Stimulated activated CD4-positive, alpha-beta T cell treated with anti-CD3 and anti-CD28 coated beads, Interleukin-15, amount 100 ng/mL, for 48 hours (primary cell): ENCODE measurements at places on chromosomes 11 and 22.
A peak's percentile ranks its signal among the peaks of the same experiment; 100 is the strongest.

DNA sequence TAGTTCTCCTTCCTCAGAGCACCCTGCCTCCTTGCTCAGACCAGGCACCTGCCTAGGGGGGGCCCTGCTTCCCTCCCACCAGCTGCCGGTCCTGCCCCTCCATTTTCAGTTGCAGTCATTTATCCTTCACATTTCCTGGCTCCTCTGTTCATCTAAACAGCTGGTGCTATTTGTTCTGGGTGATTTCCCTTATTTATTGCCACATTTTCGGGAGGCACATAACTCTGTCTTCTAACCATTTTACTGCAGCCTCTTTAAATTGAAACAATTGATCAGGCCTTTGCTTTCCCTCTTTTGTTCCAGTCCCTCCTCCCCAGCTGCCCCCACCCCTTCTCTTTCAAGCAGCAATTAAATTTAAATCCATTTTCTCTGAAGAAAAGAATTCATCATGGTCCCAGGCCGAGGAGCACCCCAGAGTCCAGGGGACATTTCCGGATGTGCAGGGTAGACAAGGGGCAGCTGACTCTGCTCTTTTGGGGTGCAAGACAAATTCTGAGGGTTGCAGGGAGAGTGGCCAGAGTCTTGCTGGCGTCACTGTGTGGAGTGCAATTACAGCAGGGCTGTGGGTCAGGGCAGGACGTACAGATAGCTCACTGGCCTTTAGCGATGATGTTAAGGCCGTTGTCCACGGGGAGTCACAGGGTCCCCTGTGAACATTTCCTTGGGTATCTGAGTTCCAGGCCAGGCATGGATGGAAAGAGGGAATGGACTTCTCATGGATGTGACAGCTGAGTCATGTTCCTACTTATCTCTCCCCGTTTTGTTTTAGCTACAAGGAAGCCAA, 476.4 kb downstream of the TBC1D22A start:
- no peak for DNase-seq

DNA sequence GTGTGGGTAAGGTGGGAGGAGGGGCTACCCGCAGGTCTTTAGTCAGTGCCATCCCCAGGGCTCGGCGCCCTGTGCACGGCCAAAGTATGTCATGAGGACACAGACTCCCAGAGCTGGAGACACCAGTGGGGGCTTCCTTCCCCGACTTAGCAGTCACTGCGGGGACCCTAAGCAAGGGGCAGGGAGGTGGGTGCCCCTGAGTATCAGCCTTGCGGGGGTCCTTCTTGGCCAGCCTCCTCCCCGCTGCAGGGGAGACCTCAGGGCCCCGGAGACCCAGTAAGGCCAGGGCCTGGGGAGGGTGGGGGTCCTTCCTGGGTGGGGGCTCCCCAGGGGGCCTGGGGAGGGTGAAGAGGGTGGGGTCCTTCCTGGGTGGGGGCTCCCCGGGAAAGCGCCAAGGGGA, 673.8 kb downstream of the BRD1 start:
- no peak for DNase-seq

- DNase-seq: no peak
Measured at GRCh38 chr22:50739279-50739691, 1.3 kb downstream of the ACR start.

DNA sequence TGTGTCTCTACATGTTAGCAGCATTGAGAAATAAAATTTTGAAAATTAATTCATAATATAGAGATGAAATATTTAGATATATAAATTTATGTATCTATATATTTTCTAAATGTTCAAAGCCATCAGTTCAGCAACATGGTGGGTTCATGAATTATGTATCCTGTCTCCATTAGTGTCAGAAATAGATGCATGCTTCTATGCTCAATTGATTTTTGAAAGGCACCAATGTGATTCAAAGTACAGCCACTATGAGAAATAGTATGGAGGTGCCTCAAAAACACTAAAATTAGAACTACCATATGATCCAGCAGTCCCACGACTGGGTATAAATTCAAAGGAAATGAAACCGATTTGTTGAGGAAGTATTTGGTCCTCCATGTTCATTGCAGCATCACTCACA, 128.6 kb upstream of the SYN3 start:
- DNase-seq: no peak

DNA sequence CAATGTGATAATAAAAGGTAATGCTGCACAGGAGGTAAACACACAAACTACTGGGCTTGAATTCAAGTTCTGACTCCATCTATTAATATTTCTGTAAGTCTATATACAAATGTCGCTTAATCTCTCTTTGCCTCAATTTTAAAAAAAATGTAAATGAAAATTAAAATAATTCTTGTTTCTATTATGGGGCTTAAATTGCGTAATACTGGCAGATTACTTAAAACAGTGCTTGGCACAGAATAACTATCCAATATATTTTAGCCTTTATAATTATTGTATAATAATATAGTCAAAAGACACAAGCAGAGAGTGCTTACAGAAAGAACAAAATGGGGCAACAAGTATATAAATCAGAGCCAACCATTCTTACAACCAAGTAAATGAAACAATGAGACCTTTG, 489.1 kb downstream of the CNTN5 start:
- no peak for DNase-seq

- DNase-seq: no peak
Measured at GRCh38 chr11:73804712-73805111, 17.0 kb downstream of the MRPL48 start.

DNA sequence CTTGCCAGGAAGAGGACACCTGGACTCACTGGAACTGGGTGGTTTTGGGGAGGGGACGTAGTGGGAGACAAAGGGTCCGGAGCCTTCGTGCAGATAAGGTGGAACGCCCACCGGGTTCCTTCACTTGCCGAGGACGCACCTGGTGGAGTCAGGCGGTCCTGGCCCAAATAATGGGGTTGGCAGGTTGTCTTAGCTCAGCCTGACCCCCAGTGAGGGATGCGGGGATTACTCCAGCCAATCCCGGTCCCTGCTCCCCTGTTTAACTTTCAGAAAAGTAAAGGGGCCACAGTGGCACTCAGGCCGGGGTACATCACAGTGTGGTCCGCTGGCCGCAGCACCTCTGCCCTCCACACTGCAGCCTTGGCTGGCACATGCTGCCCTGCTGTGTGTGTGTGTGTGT, 18.0 kb downstream of the A4GALT start:
- no peak for DNase-seq

GRCh38 chr11:2772544-2773031, 72.8 kb upstream of the KCNQ1OT1 start:
- peak; percentile 43 for DNase-seq

- no peak for DNase-seq
Measured at GRCh38 chr11:69638941-69639681, 1.8 kb upstream of the CCND1 start.

DNA sequence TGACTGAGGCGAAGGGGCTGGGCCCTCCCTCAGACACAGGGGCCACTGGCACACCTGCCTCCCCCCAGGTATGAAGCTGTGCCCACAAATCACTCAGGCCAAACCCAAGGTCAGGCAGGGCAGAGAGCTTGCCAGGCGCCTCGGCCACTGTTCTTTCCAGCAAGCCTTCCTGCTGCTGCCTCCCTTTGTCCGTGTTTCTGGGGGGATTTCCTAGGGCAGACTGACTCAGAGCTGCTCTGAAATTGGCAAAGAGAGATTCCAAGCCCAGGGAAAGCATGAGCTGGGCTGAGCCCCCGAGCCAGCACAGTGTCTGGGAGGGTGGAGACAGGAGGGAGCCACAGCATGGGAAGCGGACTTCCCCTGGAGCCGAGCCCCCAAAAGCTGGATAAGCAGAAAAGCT, 33.2 kb downstream of the PPP2R1B start:
- no peak for DNase-seq

DNA sequence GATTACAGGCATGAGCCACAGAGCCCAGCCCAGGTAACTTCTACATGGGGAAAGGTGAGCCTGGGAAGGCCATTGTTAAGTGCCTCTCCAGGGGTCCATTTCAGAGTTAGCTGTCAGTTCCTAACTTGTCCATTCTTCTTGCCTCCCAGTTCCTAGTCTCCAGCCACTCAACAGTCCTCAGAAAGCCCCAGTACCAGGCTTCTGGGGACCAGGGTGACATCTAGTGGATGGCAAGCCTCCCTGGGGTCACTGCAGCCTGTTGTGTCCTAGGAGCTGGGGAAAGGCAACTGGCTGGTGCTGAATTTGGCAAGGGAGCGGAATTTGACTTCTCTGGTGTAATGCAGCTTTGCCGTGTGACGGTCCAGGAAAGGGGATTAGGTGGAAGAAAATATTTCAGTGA, 2.1 kb downstream of the LGALS12 start:
- no peak for DNase-seq

- DNase-seq: no peak
Measured at GRCh38 chr22:47692811-47693210, 930.4 kb downstream of the TBC1D22A start.

- no peak for DNase-seq
Measured at GRCh38 chr11:99571094-99571493, 550.3 kb downstream of the CNTN5 start.

DNA sequence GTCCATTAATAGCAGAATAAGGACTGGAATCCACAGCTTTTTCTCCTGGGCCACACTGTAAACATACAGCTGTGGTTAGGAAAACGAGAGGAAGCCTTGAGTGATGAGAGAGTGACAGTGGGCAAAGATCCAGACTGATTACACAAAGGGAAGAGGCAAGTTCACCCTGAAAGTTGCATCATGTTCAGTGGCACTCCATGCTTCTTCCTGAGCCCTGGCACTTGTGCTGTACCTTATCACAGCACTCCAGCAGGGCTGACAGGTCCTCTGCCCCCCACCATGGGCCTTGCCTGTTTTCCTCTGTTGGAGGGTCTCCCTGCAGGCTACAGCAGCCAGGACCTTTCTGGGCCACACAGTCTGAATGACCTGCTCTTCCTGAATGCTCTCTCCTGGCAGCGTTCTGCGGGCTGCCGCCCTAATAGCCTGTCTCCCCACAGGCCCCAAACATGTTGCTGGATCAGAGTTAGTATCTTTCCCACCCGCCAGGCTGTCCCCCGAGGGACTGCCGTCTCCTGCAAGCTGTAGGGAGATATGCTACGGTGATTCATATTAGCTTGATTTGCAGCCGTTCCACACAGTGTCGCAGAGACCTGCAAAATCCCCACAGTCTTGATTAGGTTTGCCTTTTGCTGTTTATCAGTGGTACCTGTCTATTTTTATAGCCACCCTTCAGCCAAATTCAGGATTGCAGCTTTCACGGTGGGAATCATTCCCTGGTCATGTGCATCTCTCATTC, 60.2 kb downstream of the NTM start:
- DNase-seq: no peak

DNA sequence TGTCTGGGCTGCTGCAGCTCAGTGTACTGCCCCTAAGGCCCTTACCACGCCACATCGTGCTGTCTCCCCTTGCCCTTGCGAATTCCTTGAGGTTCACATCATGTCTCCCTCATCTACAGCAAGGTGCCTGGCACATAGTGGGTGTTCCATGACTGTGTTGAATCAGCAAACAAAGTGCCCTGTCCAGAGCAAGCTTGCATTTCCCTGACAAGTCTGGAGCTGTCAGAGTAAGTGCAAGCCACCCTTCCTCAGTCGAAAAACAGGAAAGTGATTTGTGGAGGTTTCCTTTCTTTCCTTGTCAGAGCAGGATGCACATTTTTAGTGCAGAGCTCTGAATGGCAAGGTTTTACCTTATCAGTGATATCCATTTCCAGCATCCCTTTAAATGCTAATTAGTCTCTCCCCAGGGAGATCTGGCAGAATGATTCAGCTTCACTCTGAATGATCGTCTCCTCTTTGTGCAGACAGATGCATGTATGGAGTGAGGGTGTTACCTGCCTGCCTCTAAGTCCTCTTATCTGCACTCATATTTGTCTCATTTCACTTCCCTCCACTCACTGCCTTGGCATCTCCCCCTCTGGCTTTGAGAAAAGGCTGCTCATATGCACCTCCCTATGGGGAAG, 331.2 kb downstream of the TMEM135 start:
- no peak for DNase-seq

GRCh38 chr11:11416917-11417316, 63.9 kb upstream of the CSNK2A3 start:
- DNase-seq: no peak

DNA sequence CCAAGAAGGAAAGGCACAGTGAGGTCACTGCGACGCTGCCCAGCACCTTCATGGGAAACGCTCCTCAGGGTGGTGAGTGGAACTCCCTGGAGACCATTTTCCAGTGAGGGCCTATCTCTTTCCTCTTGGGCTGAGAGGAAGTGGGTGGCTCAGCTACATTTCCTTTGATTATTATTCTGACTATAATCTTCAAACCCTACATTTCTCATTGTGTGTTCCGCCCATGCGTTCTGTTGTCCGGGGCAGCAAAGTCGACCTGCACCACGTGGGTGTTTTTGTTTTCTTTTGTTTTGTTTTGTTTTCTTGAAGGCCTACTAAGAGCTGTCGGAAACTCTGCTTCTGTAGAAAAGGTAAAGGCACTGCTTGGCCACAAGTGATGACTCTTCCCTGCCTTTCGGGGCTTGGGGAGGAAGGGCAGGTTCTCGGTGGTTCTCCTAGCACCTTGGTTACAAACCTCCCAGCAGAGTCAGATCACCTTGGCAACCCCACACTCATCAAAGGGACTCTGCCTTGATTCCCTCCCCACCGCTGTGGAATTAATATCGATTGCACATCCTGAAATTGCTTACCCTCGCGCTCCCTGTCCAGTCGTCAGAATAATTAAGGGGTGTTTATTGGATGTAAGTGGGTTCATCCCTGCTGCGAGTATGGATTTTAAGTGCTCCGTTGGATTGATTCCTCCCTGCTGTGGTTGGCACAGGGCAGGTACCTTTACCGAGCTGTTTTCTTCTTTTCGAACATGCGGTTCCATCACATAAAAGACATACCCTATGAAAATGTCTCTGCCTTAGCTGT, 7.3 kb downstream of the PARVB start:
- DNase-seq: no peak

- DNase-seq: no peak
Measured at GRCh38 chr11:102920118-102920684, 35.3 kb downstream of the MMP13 start.

GRCh38 chr22:29397791-29398190, 9.4 kb upstream of the AP1B1 start:
- no peak for DNase-seq

GRCh38 chr11:66267039-66267378, 1.4 kb upstream of the RAB1B start:
- no peak for DNase-seq

DNA sequence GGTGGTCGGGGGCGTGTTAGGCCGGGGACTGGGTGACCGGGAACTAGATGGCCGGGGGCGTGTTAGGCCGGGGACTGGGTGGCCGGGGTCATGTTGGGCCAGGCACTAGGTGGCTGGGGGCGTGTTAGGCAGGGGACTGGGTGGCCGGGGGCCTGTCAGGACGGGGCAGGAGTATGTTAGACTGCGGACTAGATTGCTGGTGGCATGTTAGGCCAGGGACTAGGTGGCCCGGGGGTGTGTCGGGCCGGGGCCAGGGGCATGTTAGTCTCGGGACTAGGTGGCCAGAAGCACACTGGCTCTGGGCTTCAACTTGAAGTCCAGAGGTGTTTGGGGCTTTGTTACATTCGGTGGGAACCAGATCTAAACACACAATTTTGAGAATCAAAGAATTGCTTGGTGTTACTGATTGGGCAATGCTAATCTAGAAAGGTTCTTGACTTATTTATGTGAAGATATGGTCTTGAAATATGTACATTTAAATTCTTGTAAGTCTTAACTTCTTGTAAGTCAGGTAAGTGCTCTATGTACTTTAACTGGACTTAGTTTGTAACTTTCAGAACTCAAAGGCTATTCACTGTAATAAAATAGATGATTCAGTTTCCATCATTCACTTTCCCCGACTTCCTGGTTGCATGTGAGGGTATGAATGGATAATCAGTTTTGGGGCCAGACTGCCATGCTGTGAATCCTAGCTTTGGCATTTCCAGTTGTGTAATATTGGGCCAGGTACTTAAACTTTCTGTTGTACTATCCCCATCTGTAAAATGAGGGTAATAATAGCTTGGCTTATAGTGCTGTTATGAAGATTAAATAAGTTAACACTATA, 1.1 kb downstream of the EXT2 start:
- no peak for DNase-seq

- no peak for DNase-seq
Measured at GRCh38 chr11:122319691-122320620, 203.9 kb upstream of the BLID start.
